ENCODE measurements at places on chromosomes 12 and 14.

- DNase-seq = no peak
Observed at GRCh38 chr12:94603434-94604365, 46.7 kb downstream of the TMCC3 start.

DNA sequence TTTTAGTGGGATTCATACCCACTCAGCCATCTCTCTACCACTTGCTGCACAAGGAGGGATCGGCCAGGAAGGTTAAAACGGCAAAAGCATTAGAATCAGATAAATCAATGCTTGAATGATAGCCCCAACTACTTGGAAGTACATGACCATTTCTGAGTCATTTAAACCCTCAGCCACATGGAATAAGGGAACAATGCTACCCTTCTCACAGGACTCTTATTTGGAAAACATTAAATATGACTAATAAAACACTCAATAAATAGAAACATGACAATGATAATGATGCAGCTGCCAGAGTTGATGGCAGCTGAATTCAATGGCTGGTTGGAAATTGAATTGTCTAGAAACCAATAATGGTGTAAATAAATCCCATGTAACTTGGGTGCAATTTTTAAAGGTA is 165.4 kb downstream of the FLRT2 start:
- DNase-seq = no peak

DNA sequence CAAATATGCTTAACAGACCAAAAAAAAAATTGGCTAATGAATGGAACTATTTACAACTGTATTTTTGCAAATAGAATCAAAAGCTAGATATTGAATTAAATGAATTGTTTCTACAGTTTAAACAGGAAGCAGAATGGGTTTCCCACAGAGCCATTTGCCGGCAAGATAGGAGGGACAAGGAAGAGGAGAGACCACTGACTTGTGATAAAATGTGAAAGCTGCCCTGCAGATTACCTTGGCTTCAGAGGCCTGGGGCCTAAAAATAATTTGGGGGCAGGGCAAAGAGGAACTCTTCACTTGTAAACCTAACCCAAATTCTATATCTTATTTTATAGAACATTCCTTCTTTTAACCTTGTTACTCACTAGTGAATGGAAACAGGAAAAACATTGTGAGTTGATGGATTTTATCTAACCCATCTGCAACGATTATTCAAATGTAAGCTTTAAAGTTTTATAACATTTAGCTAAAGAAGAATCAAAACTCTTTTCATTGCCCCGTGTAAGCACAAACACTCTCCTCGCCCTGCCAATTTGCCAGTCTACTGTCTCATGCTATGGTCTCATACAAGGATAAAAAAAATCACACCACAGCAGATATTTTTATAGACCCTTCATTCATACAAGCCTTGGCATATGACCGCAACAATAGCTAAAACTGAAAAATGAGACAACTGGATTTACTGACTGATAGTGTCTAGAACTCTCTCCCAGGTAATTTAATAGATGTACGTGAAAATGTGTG is 49.5 kb upstream of the MDM1 start:
- no peak for DNase-seq

DNA sequence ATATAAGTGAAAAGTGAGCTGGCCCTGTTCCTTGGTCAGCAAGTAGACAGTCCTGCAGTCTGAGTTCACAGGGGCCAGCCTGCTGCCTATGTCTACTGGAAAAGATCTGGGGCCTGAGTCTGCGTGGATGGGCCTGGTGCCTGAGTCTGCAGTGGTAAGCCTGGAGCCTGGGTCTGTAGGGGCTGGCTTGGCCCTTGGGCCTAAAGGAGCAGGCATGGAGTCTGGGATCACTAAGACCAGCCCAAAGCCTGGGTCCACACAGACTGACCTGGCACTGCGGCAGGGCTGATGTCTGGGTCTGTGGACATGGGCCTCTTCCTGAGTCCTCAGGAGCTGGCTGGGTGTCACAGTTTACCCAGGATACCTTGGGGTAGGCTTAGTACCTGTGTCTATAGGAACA is 95.4 kb downstream of the KLHL28 start:
- no peak for DNase-seq

DNA sequence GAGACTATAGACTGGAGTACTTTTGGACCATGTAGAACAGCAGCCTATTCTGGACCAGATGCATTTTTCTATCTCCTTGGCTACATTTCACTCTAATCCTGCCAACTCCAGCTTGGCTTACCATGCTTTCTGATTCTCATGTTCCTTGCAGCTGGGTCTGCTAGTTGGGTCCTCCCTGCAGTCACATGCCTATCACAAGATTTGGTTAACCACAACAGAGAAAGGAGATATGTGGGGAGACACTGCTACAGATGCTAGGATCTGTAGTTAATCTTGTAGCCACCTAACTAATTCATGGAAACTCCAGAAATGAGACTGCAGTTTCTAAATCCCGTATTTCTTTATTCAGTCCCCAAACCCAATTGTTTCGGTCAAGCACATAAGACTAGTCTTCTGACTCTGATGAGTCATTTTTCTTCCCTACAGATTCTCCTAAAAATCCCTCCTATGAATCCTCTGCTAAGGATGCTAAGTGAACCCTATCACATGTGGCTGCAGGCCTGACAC is 410.6 kb downstream of the DAD1 start:
- DNase-seq = no peak

- peak; percentile 58 for DNase-seq
Observed at GRCh38 chr14:87049950-87050349, 943.0 kb downstream of the GALC start.

- DNase-seq = no peak
Observed at GRCh38 chr12:24020397-24021163, 71.1 kb upstream of the SOX5 start.

- no peak for DNase-seq
Observed at GRCh38 chr12:68080577-68080976, 79.0 kb downstream of the IFNG start.

DNA sequence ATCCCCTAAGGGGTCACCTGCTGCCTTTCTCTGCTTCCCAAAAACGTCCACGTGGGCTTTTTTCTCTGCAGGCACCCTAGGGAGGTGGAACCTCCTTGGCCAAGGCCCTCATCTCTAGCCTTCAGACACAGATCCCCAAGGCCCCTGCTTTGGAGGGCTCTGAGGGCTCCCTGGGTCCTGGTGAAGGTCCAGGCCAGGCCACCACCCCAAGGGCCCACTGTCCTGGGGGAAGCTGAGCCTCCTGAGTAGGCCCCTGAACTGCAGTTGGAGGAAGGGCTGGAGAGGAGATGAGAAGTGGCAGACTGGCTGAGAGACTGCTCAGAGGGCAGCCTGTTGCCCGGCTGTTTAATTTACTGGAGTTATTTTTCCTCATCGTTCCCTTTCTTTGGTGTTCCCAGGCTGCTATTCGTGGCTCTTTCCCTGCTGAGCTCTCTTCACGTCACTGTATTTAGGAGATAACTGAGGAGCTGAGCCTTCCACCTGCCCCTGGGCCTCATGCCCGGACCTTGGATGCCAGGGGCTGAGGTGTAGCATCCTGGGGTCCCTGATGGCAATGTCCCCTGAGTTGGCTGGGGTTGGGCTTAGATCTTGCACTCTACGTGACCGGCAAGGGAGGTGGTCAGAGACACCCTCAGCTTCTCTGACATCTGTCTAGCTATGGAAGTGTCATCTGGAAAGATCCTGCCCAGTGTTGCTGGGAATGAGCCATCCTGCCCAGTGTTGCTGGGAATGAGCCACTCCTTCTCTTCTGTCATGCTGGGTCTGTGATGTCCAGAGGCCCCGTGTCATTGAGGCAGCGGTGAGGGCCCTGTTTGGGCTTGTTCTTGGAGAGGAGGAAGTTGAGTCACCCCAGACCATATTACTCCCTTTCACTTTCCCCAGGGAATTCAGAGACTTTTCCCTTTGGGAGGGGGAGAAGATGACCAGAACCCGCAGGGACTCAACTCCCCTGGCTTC is 139.8 kb downstream of the TSPAN9 start:
- DNase-seq = no peak

DNA sequence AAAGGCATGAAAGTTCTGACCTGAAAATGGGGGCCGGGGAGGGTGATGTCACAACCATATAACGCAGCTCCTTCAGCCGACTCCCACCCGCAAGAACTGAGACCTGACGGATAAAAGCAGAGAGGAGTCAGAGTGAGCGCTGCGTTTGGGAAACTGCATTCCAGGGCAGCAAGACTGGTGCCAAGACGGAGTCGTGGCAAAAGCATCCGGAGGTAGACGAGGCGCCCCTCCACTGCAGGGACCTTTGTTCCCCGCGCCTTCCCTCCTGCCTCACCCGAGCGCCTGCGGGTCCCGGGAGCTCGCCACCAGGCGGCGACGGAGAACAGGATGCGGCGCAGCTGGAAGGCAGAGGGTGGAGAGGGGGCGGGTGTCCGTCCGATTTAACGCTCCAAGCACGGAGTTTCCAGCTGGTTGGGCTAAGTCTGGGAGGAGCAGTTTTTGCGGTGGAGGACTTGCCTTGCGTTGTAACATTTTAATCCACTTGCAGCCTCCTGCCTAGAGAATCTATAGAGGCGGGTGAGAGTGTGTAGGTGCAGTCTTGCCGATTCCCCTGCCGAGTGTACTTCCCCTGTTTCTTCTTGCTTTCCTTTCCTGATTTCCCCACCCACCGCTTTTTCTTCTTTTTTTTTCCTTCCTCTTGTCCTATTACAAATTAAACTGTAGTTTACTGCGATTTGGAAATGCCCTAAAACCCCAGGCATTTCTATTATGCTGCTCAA is 1.2 kb upstream of the CPNE8 start:
- no peak for DNase-seq

- DNase-seq = no peak
Observed at GRCh38 chr12:58459191-58459590, 461.1 kb downstream of the LRIG3 start.

DNA sequence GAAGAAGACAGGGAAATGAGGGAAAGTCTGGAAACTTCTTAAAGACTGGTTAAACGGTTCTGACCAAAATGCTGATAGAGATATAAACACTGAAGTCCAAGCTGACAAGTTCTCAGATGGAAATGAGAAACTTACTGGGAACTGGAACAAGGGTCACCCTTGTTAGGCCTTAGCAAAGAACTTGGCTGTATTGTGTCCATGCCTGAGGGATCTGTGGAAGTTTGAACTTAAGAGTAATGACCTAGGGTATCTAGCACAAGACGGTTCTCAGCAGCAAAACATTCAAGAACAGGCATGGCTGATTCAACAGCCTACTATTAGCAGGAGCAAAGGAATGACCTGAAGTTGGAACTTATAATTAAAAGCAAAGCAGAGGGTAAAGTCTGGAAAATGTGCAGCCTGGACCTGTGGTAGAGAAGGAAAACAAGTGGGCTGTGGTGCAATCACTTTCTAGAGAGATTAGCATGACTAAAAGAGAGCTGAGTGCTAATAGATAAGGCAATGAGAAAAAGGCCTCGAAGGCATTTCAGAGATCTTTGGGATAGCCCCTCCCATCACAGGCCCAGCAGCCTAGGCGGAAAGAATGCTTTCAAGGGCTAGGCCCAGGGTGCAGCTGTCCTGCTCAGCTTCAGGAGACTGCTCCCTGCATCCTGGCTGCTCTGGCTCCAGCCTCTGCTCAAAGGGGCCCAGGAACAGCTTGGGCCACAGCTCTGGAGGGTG is 60.3 kb downstream of the ATP2B1 start:
- DNase-seq = no peak

- no peak for DNase-seq
Observed at GRCh38 chr12:124319368-124320050, 24.6 kb downstream of the RFLNA start.

- DNase-seq = no peak
Observed at GRCh38 chr14:93493054-93493453, 62.3 kb downstream of the UNC79 start.

GRCh38 chr12:113040722-113041171 is 15.8 kb upstream of the DTX1 start:
- DNase-seq = no peak

DNA sequence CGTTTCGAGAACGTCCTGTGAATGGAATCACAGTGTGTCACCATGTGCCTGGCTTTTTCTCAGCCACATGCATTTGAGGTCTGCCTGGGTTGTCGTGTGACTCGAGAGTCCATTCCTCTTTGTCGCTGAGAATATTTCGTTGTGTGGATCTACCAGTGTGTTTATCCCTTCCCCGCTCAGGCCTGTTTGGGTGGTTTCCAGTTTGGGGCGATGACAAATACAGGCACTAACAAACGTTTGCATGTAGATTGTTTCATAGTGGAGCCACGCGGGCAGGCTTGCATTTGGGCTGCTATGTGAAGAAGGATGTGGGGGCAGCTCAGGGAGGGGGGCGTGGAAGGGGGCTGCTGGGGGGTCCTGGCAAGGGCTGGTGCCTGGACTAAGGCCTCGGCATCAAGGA is 14.1 kb downstream of the RIN3 start:
- no peak for DNase-seq

All from NCI-H1694 treated with DMSO at 0.1 percent for 48 hours (cell line).